ENCODE measurements at places on chromosomes 11 and 22.

- no peak overlapping the region for H3K27ac ChIP-seq
- H3K4me1 ChIP-seq: peaks cover 30% of the 10 kb centered on the region
- no peaks in the 10 kb centered on the region for H3K27me3 ChIP-seq
- no peak overlapping the region for H3K4me3 ChIP-seq
- no peak for DNase-seq
Observed at GRCh38 chr11:36312611-36313472, 16.8 kb downstream of the PRR5L start.

GRCh38 chr22:39478441-39478850 lies 21.6 kb downstream of the MGAT3 start:
- H3K4me1 ChIP-seq: peaks cover 24% of the 10 kb centered on the region
- no peak overlapping the region for H3K27ac ChIP-seq
- no peak for DNase-seq
- no peaks in the 10 kb centered on the region for H3K36me3 ChIP-seq

DNA sequence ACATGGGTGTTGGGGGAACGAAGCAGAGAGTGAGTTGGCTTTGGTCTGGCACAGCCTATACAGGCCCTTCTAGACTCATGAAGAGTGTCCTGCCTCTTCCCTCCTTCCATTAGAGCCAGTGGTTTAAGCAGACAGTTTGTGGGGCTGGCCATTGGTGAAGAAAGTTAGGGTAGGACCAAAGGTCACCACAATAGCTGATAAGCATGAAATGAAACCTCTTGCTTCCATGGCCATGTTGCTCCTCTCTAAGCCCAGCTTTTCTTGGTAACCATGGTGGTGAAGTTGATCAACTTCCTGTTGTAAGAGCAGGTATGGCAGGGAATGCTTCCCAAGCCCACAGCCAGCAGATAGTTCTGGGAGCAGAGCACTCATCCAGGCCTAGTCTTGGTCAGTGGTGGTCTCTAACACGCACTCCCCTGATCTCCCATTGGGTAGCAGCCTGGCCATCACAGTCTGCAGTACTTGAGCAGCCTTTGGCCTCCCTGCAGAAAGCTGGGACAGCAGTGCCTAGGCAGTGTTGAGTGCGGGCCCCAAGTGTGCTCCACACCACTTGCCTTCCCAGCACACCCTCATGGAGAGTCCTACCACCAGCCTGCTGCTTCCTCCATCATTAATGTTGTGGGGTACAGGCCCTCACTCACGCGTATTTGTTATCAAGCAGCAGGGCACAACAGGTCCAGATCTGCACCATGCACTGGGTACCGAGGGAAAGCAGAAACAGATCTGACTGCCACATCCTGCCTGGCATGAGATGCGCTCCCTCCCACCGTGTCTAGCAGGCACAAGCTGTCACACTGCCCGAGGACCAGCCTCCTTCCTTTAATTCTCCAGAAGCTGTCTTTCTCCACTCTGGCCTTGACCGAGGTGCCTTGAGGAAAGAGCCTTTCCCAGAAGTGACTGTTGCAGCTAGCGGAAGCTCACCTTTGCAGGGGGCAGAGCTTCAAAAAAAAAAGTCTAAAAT lies 65.8 kb upstream of the SUSD2 start:
- H3K4me3 ChIP-seq: no peak overlapping the region
- H3K4me1 ChIP-seq: no peaks in the 10 kb centered on the region
- DNase-seq: no peak
- peaks cover 66% of the 10 kb centered on the region for H3K36me3 ChIP-seq

DNA sequence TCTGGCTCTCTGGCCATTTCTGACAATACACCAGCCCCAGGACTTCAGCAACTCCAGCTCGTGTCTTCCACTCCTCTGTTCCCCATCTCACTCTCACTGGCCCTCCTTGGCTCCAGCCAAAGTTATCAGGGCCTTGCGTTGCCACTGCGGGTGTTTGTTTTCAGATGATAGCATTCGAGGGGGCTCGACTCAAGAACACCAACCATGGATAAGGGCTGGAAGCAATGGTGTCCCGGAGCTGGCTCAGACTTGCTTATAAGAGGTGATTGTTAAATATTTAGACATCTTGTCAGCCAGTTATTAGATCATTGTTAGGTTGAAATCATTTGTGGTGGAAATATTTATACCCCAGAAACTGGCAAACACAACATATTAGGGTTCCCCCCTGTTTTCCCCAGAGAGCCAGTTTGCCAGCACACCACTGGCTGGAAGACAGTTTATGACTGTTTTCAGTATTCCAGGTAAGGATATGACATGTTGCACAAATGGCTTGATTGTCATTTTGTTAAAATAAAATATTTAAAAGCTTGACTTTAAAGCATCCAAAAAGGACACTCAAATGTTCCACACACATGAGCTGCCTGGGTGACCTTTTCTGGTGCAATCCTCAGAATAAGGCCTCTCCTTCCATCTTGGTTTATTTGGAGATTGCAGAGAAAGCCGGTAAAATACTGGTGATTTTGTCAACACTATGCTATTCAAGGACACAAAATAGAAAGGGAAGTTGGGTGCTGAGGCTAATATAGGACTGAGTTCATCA lies 98.3 kb downstream of the FBXO7 start:
- peaks cover 20% of the 10 kb centered on the region for H3K27me3 ChIP-seq
- H3K36me3 ChIP-seq: no peaks in the 10 kb centered on the region
- H3K4me3 ChIP-seq: no peak overlapping the region

DNA sequence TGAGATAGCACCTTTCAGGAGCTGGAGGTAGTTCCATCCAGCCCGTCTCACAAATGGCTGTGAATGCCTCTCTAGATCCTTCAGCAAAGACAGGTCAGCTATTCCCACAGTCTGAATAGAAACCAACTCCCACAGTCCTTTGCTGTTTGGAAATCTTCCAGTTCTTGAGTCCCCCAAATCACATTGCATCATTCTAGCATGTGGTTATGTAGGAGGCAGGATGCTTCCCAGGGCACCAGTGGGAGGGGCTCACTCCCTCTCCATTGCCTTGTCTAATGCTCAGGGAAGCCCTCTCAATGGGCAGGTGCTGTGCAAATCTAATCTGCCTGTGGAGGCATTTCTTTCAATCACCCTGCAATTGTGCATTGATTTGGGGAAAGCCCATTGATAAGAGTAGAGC lies 14.6 kb downstream of the NAV2 start:
- peak overlapping the region; percentile 99 for H3K27ac ChIP-seq
- DNase-seq: no peak
- no peak overlapping the region for H3K4me3 ChIP-seq
- peaks cover 32% of the 10 kb centered on the region for H3K4me1 ChIP-seq
- no peaks in the 10 kb centered on the region for H3K27me3 ChIP-seq

DNA sequence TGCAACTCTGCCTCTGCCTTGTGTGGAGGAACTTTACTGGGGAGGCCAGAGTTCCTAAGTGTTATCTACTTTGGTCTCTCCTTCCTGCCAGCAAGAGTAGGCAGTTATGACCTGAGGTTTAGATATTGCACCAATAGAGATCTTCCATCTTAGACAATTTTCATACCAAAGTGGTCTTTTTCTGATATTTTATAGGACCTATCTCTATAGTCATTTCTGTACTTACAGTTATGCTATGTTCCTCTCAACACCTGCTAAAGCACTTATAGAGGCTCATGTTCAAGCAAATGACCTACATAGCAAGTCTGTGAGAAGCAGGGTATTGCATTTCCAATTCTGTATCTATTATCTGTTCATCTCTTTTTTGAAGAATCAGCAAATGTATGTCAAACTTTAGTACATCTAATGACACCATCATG lies 80.8 kb downstream of the HORMAD2 start:
- DNase-seq: no peak
- peaks cover 5% of the 10 kb centered on the region for H3K27me3 ChIP-seq
- peaks cover 26% of the 10 kb centered on the region for H3K4me1 ChIP-seq
- H3K4me3 ChIP-seq: no peak overlapping the region
- no peaks in the 10 kb centered on the region for H3K36me3 ChIP-seq

- H3K27me3 ChIP-seq: peaks cover 17% of the 10 kb centered on the region
- H3K27ac ChIP-seq: no peak overlapping the region
- peaks cover 25% of the 10 kb centered on the region for H3K4me1 ChIP-seq
- H3K4me3 ChIP-seq: no peak overlapping the region
- H3K36me3 ChIP-seq: no peaks in the 10 kb centered on the region
- no peak for DNase-seq
Observed at GRCh38 chr11:12118949-12119348, 8.6 kb downstream of the MICAL2 start.

- no peak for DNase-seq
- H3K27me3 ChIP-seq: peaks cover 3% of the 10 kb centered on the region
- no peaks in the 10 kb centered on the region for H3K4me1 ChIP-seq
- H3K36me3 ChIP-seq: no peaks in the 10 kb centered on the region
- no peak overlapping the region for H3K4me3 ChIP-seq
Observed at GRCh38 chr11:17771841-17772401, 37.3 kb downstream of the KCNC1 start.

- peaks cover 5% of the 10 kb centered on the region for H3K27me3 ChIP-seq
- no peak overlapping the region for H3K4me3 ChIP-seq
- no peak for DNase-seq
- no peaks in the 10 kb centered on the region for H3K4me1 ChIP-seq
Observed at GRCh38 chr11:69732910-69733309, 29.1 kb upstream of the FGF19 start.

DNA sequence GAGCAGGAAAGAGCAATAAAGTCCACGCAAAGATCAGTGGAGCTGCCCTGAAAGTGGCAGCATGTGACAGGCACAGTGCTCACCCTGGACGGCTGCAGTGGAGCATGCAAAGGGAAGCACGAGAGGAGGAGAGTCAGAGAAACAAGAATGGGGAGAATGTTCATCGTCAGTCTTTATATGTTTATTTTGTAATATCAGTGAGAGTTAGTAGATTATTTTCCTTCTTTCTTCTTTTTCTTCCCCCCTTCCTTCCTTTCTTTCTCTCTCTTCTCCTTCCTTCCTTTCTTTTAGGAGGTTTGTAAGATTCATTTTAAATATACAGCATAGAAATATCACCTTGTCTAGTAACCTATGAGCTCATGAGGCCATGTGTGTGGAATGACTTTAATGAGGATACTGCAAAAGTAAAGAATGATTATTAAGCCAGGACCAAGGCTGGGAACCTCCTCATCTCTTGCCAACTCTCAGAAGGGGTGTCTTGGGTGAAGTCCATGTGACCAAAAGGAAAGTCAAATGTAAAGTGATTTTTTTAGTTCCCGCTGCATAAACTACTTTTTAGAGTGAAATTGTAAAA lies 321.1 kb downstream of the AASDHPPT start:
- no peak overlapping the region for H3K4me3 ChIP-seq
- H3K4me1 ChIP-seq: peaks cover 15% of the 10 kb centered on the region
- H3K27me3 ChIP-seq: no peaks in the 10 kb centered on the region

GRCh38 chr11:105732611-105733010 lies 122.7 kb downstream of the GRIA4 start:
- H3K4me3 ChIP-seq: no peak overlapping the region
- H3K27ac ChIP-seq: no peak overlapping the region
- H3K36me3 ChIP-seq: peaks cover 26% of the 10 kb centered on the region
- H3K4me1 ChIP-seq: peaks cover 2% of the 10 kb centered on the region

- H3K27ac ChIP-seq: no peak overlapping the region
- no peak overlapping the region for H3K4me3 ChIP-seq
- H3K36me3 ChIP-seq: peaks cover 7% of the 10 kb centered on the region
Observed at GRCh38 chr11:110121204-110121603, 28.0 kb downstream of the ZC3H12C start.

DNA sequence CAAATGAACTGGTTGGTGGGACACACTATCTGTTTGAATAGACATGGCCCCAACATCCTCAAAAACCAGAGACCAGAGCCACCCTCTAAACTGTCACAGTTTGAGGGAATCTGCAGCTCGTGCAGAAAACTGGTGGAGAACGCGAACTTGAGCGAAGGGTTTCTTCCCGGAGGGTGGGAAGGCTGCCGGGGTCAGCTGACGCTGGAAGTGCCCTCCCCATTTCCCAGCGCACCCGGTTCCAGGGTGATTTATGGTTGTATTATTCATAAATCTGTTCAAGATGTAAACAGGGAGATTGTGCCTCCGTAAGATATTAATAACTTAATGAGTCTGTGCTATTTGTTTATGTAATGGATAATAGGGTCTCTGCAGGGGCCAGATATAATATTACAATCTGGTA lies 1396.7 kb downstream of the BRD1 start:
- H3K27ac ChIP-seq: no peak overlapping the region
- H3K4me3 ChIP-seq: no peak overlapping the region
- H3K27me3 ChIP-seq: peaks cover 8% of the 10 kb centered on the region
- H3K36me3 ChIP-seq: no peaks in the 10 kb centered on the region
- DNase-seq: no peak
- H3K4me1 ChIP-seq: peaks cover 21% of the 10 kb centered on the region

- H3K36me3 ChIP-seq: peaks cover 3% of the 10 kb centered on the region
- no peak overlapping the region for H3K27ac ChIP-seq
- no peak for DNase-seq
- H3K4me1 ChIP-seq: peaks cover 45% of the 10 kb centered on the region
Observed at GRCh38 chr22:37499027-37499707, 13.0 kb upstream of the MFNG start.

DNA sequence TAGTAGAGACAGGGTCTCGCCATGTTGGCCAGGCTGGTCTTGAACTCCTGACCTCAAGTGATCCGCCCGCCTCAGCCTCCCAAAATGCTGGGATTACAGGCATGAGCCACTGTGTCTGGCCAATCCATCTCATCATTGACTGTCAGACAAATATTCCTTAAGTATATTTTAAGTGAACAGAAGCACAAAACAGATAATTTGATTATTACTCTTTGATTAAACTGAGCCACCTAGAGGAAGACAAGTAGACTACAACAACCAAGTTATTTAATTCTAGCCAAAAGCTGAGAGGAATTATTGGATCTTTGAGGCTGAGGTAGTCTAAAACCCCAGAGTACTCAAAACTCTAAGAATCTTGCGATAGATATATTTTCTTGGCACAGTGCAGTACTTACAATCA lies 1.2 kb downstream of the ACRV1 start:
- no peaks in the 10 kb centered on the region for H3K4me1 ChIP-seq
- peaks cover 11% of the 10 kb centered on the region for H3K36me3 ChIP-seq
- no peak for DNase-seq
- no peak overlapping the region for H3K27ac ChIP-seq
- H3K4me3 ChIP-seq: no peak overlapping the region

DNA sequence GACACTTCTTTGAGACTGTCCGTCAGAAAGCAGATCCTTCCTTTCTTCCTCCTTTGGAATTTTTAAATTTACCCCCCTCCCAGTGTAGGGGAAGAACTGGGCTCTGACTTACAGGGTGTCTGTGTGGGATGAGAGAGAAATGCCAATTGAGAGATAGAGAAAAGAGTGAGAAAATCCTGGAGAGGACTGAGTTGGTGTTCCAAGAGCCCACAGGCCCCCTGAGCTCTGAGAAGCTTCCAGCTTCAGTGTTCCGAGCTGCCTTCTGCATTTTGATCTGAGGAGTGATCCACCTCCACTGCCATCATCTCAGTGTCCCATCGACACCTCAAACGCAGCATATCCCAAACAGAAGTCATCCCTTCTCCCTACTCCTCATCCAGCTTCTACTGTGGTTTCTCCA lies 70.7 kb upstream of the GRK3 start:
- H3K27ac ChIP-seq: peak overlapping the region; percentile 57
- H3K4me1 ChIP-seq: peaks cover 20% of the 10 kb centered on the region
- peaks cover 53% of the 10 kb centered on the region for H3K36me3 ChIP-seq
- no peak overlapping the region for H3K4me3 ChIP-seq

GRCh38 chr11:66069715-66070603 lies at the start of gene PACS1:
TSS of gene PACS1 (plus strand) at chr11:66070272. CDS start at chr11:66070487, 215 bp downstream.
- H3K4me1 ChIP-seq: peaks cover 26% of the 10 kb centered on the region
- H3K27me3 ChIP-seq: no peaks in the 10 kb centered on the region
- peaks cover 34% of the 10 kb centered on the region for H3K36me3 ChIP-seq
- DNase-seq: peak; percentile 71
- peak within 1 kb of the TSS; percentile 91 for H3K27ac ChIP-seq
- peak within 1 kb of the TSS; percentile 90 for H3K4me3 ChIP-seq

GRCh38 chr11:125123947-125124617 lies 12.7 kb upstream of the TMEM218 start:
- H3K36me3 ChIP-seq: no peaks in the 10 kb centered on the region
- DNase-seq: no peak
- no peak overlapping the region for H3K27ac ChIP-seq
- no peak overlapping the region for H3K4me3 ChIP-seq

GRCh38 chr11:59879567-59879966 lies 985 bp downstream of the OOSP3 start:
- H3K27me3 ChIP-seq: no peaks in the 10 kb centered on the region
- no peaks in the 10 kb centered on the region for H3K4me1 ChIP-seq
- DNase-seq: no peak
- no peaks in the 10 kb centered on the region for H3K36me3 ChIP-seq

Measured in mesothelial cell of epicardium (in vitro differentiated cells).